ENCODE measurements at places on chromosomes 13 and 19.
A peak's percentile ranks its signal among the peaks of the same experiment; 100 is the strongest.

DNA sequence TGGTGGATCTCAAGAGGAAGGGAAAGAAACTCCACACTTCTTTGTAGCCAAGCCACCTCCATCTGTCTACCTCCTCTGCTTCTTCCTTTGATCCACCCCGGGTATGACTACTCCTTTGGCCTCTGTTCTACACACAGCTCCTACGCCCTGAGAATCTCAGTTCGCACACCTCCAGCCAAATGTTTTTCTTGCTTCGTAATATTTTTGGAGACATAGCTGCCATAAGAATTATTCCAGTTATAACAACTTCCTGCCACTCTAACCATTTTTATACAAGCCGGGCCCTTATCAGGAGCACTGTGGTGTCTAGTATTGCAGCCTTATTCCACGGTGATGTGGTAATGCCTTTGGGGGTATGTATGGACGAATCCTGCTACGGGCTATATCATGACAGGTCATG lies 126.7 kb downstream of the STARD13 start:
- peak; percentile 9 for DNase-seq

DNA sequence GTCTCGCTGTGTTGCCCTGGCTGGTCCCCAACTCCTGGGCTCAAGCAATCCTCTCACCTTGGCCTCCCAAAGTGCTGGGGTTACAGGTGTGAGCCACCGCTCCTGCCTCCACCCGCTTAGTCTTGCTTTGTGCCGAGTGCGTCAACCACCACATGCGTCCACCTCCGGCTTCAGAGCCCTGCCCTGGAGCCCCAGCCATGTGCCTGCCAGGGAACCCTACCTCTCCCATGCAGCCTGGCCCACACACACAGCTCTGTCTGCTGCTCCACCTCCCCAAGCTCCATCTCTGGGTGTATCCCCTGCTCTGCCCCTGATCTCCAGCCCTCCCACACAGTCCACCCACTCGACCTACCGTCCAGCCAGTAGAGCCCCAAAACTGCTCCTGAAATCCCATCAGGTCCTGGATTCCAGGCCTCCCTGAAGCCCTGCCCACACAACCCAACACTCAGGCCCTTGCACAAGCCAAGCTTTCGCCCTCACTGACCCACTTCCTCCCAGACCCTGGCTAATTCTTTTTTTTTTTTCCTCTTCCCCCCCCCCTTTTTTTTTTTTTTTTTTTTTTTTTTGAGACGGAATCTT lies 9.6 kb downstream of the CYP2F1 start:
- DNase-seq: no peak

DNA sequence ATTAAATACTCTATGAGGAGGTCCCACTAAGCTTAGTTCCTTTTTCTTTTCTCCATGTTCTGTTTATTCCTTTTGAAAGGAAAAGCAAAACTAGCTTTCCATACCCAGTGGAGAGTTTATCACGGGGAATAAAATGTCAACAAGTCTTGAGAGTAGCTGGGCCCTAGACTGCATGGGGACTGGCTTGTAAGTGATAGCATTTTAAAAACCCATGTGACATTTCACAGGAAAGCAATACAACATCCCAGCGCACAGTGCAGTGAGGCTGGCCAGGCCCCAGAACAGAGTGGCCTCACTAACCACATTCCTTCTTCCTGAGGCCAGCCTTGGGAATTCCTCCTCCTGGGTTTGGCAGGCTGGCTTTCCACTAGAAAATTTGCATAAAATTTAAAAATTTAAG lies 149.8 kb downstream of the DLEU7 start:
- no peak for DNase-seq

GRCh38 chr13:39765801-39766463 lies 110.5 kb downstream of the COG6 start:
- peak; percentile 73 for DNase-seq

- DNase-seq: no peak
Observed at GRCh38 chr19:18788529-18789421, 2.3 kb downstream of the COMP start.

DNA sequence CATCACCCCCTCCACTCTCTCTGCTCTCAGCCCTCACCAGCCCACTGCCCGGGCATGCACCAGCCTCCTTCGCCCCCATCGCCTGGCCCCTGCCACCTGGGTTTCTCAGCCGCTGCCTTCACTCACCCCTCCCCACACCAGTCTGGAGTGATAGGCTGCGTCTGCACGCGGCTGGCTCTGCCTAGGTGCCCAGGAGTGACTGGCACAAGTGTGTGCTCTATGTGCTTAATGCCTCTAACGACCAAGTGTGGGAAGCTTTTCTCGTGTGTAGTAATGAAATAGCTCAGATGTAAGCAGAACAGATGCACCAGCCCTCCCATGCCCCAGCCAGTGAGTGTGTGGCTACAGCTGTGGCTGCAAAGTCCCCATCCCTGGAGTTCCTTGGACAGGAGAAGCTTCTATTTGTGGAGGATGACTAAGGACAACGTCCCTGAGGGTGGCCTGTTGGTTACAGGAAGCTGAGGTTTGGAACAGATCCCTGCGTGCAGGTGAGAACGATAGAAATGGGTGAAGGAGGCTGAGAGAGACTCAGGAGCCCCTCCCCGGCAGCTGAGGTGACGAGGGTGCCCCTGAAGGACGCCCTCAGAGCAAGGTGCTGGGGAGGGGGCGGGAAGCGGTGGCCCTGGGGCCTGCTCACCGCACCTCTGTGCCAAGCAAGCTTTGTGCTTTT lies 35.6 kb downstream of the ATP11A start:
- no peak for DNase-seq

GRCh38 chr13:19587635-19588300 lies 26.4 kb upstream of the TPTE2 start:
- DNase-seq: no peak

GRCh38 chr13:72435251-72435650 lies 292.2 kb downstream of the MZT1 start:
- DNase-seq: no peak

- no peak for DNase-seq
Observed at GRCh38 chr13:46529216-46529919, 23.6 kb upstream of the LRCH1 start.

- DNase-seq: peak; percentile 24
Observed at GRCh38 chr19:47707135-47707925, 5.9 kb upstream of the EHD2 start.

- DNase-seq: no peak
Observed at GRCh38 chr19:31575846-31576335, 226.7 kb upstream of the TSHZ3 start.

- no peak for DNase-seq
Observed at GRCh38 chr19:55311797-55312196, 13.3 kb downstream of the TMEM150B start.

DNA sequence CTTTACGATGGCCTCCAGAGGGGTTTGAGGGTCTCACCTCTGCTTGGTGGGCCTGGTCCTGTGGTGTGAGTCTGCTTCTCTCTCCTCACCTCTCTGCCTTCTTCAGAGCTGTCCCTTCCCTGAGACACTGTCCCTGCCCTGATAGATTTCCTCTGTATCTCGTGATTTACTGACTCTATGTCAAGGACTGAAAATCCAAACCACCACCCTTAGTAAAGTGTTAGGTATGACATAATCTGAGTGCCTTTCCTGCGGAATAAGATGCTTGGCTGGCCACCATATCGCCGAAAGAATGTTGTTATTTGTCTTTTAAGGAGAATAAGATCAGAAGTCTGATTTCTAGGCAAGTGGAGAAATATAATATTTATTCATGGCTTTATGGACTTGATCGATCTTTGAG lies 7.2 kb downstream of the SLC25A15 start:
- DNase-seq: no peak

- DNase-seq: no peak
Observed at GRCh38 chr19:36103842-36104552, 6.9 kb upstream of the OVOL3 start.

DNA sequence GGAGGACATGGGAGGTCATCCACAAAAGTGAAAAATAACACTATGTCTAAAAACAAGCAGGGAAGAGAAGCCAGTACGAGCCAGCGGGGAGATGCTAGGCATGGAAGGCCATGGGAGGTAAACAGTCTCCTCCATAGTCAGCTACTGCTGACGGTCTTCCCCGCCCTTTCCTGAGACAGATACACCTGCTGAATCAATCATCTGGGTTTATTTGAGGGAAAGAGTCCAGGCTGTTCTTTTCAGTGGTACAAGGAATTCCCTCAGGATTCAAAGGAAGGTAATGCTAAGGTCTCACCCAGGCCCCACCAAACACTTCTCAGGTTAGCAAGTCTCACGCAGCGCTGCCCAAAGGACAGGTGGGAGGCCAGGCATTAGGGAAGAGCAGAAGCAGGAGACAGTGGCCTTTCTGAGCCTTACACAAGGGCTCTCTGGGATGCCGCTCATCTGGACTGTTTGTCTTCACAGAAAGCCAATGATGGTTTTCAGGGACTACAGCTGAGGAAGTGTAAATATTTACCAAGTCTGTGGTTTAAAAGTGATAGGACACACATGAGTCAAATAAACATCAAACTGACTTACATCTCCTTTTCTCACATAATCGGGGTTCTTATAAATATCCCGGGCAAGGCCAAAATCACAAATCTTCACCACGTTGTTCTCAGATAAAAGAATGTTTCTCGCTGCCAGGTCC lies 173.9 kb downstream of the FLT1 start:
- DNase-seq: no peak

- DNase-seq: no peak
Observed at GRCh38 chr13:22793598-22794134, 387.1 kb upstream of the SGCG start.

DNA sequence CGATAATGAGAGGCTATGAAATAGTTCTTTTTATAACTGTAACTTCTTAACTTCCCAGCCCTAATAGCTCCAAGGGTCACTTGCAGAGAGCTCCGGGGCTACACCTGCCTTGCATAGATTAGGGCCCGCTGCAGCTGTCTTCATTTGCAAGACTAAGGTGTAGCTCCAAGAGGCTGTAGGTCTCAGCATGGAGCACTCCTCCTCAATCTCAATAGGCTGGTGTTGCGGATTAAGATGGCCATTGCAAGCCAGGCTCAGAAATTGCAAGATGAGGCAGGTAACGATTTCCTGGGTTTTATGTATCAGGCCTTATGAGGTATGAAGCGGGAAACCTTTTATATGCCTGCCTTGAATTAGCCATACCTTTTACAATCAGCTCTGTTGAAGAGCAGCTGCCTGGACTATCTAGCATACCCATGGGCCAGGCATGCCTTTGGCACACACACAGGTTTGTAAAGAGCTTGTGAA lies 185.7 kb downstream of the TM9SF2 start:
- no peak for DNase-seq

GRCh38 chr13:40205771-40206240 lies 460.6 kb downstream of the FOXO1 start:
- no peak for DNase-seq

- peak; percentile 34 for DNase-seq
Observed at GRCh38 chr19:47447470-47448359, 24.0 kb downstream of the SLC8A2 start.

- no peak for DNase-seq
Observed at GRCh38 chr19:42942187-42942789, 5.3 kb upstream of the PSG7 start.

DNA sequence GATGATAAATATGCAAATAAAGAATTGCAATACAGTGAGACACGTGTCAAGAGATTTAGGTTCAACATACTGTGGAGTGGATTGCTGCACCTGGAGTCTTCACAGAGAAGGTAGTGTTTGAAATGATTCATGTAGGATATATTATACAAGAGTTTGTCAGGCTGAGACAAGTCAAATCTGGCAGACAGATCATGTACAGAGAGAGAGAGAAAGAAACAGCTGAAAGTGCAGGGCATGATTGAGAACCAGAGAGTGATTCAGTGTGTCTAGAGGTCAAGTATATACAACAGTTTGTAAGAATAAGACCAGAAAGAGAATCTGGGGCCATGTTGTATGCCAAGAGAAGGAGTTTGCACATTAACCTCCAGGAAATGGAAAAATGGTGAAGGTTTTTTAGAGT lies 2.1 kb upstream of the VWA8 start:
- DNase-seq: no peak

GRCh38 chr13:113027566-113027965 lies 58.6 kb downstream of the MCF2L start:
- DNase-seq: no peak

GRCh38 chr13:74111399-74111798 lies 22.8 kb downstream of the KLF12 start:
- no peak for DNase-seq

- DNase-seq: no peak
Observed at GRCh38 chr13:27425158-27425917, 919 bp downstream of the GTF3A start.

DNA sequence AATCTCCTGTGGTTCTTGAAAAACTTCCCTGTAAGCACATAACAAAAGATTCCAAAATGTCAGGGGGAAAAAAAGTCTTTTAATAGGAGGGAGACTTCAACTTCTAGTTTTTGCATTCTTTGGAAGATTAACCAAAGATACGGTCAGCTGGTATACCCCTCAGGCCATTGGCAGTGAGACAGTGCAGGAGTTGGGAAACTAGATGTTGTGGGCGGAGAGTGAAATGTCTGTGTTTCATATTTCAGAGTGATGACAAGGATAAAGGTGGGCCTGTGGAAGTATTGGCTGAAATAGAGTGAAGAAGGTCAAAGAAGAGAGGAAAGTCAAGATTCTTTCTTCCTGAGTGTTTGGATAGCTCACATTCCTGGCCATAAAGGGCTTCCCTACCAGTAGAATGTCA lies 40.8 kb downstream of the CYP2B6 start:
- no peak for DNase-seq

DNA sequence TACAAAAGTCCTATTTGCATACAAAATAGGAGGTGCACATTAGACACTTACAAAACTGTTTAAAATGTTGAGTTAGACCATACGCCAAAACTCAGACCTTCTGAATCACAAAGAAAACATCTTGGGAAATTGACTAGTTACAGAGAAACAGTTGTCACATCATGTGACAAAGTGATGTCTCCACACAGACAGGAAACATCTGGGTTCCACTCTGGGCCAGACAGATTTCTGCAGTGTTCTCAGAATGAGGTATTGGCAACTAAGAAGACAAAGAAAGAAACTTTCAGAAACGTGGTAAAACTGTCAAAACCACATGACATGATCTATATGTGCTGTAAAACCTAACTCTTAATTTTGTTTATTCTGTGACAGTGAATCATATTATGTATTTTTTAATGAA lies 6.7 kb downstream of the ZNF793 start:
- no peak for DNase-seq

- DNase-seq: no peak
Observed at GRCh38 chr19:55820037-55820436, 11.8 kb downstream of the NLRP11 start.

DNA sequence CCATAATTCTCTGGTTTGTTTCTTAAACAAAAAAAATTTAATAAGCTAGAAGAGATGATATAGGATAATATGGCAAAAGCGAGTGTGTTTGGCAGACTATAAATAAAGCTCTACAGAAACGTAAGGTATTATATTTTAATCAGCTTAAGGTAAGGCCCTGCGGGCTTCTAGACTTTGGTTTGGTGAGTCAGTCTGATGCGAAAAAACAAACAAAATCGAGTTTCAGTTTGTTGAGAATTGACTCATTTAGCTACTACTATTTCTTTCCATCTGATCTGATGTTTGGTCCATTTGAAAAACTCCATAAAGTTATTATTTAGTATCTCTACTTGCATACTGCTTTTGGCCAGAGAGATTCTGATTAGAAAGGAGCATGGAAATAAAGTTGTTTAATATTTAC lies 138.0 kb downstream of the MIPEP start:
- no peak for DNase-seq

GRCh38 chr13:46778095-46778494 lies 18.9 kb downstream of the ESD start:
- no peak for DNase-seq
